Hematopoietic multipotent progenitor cell (in vitro differentiated cells): ENCODE measurements at places on chromosomes 5 and 9.

- no peak for DNase-seq
Measured at GRCh38 chr5:170630226-170630625, 126.4 kb downstream of the KCNIP1 start.

- DNase-seq, result no peak
Measured at GRCh38 chr5:139132515-139132914, 65.7 kb downstream of the SIL1 start.

DNA sequence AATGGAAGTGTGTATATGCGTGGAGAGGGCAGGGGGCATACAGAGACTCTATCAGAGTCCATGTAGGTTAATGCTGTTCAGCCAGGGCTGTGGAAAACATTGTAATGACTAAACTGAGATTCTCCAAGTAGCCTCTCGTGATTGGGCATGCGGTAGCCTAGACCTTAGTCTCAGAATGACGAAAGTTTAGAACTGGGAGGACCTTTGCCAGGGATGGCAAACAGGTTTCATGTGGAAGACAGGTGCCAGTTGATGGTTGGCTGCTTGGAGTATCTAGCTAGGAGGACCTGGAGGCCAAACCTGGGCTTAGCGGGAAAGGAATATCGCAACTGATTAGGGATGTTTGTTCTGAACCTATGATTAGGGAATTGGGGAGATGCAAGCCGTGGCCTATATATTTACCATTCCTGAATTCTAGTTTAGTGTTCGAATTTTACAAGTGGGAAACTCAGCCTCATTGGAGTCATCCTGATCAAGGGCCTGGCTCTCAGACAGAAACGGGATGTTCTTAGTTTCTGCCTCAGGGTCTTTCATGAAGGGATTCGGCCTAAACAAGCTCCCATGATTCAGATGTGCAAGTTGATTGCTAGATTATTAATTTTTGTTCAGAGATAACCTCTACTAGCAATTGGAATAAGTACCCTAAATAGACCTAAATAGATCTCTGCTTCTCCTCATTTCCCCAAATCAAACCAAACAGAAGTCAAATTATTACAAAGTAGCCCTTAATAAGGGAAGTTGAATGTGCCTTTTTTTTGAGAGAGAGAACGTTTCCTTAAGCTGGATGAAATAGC is 26.8 kb upstream of the TJP2 start:
- DNase-seq, result no peak

DNA sequence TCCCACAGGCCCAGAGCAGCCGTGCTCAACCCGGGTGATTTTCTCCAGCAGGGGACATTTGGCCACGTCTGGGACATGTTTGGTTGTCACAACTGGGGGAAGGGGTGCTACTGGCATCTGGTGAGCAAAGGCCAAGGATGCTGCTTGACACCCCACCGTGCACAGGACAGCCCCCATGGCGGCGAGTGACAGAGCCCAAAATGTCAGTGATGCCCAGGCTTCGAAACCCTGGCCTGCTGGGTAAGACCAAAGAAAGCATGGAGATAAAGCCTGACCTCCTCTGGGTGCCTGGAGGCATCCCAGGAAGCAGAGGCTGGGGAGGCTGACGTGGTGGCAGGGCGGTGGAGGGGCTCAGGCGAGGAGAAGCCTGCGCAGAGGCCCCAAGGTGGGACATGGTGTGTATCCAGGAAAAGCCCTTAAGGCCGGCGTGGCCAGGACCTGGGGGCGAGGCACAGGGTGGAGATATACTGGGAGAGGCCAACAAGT is 66.4 kb downstream of the ZNF354C start:
- DNase-seq, result no peak

GRCh38 chr5:33937707-33938506 is 1.7 kb downstream of the RXFP3 start:
- no peak for DNase-seq

DNA sequence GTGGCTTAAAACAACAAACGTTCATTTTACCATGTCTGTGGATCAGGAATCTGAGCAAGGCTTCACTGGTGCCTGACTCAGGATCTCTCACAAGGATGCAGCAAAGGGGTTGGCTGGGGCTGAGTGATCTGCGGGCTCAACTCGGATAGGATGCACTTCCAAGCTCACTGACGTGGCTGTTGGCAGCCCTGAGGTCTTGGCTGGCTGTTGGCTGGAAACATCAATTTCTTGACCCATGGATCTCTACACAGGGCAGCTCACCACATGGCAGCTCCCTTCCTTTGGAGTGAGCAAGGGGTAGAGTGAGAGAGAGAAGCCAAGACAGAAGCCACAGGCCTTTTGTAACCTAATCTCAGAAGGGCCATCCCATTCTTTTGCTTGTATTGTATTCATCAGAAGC is 202.1 kb downstream of the NXNL2 start:
- DNase-seq, result no peak

DNA sequence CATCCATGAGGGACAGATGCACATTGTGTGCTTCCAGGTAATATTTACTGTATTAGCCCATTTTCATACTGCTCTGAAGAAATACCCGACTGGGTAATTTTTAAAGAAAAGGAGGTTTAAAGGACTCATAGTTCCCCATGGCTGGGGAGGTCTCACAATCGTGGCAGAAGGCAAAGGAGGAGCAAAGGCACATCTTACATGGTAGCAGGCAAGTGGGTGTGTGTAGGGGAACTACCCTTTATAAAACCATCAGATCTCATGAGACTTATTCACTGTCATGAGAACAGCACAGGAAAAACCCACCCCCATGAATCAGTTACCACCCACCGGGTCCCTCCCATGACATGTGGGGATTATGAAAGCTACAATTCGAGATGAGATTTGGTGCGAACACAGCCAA is 148.8 kb upstream of the FBXL17 start:
- DNase-seq, result no peak

- no peak for DNase-seq
Measured at GRCh38 chr5:110817459-110817858, 78.7 kb downstream of the SLC25A46 start.

DNA sequence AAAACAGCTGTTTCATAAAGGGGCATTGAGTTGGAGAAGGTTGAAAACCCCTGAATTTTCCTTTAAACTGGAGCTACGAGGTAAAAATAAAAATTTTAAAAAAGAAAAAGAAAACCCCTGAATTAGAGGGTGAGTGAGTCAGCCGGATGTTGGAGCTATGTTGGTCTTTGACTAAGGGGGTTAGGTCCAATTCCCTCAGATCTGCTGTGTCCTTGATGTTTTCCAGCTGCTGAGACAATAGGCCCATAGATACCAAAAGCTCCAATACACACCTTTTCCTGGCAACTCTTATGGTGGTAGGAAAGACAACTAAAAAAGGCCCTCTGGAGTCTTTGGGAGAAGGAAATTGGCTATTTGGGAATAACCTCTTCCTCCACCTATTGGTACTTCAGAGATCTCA is 79.4 kb upstream of the SAP30L start:
- DNase-seq, result no peak

DNA sequence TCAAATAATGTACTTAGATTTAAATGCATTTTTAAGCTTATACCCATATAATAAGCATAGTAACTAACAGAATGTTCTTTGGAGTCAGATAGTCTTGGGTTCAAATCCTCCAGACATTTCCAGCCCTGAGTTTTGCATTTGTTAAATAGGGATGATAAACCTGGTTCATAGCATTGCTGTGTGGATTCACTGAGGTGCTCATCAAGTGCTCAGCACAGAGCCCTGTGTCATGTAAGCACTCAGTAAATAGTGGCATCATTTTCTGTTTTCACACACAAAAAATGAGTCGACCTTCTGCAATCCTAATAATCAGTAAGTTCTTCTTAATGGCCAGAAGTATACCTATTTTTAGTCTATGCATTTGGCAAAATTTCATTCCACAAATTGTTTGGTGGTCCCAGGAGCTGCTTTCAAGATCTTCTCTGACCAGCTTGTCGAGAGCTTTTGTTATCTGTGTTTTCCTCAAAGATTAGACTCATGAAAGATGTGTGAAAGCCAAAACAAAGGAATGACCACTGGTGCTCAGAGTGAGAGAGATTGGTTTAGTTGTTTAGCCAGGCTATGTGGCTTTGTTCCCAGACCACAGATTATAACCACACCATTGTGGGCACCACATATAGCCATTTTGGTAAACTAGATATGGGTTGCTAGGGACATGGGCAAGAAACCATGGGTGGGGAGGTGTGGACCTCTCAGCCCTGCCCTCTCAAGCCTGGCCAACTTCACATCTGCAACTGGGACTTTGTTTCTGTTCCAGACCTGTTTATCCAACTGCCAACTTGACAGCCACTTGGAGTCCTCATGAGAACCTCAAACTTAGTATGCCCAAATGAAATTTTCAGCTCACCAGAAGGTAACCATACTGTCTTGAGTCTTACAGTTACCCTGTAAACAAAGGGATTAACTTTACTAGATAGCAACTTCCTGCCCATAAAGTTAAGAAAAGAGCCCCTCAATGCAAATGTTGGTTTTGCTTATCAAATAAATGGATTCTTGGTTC is 45.0 kb downstream of the DOCK8 start:
- DNase-seq, result no peak

DNA sequence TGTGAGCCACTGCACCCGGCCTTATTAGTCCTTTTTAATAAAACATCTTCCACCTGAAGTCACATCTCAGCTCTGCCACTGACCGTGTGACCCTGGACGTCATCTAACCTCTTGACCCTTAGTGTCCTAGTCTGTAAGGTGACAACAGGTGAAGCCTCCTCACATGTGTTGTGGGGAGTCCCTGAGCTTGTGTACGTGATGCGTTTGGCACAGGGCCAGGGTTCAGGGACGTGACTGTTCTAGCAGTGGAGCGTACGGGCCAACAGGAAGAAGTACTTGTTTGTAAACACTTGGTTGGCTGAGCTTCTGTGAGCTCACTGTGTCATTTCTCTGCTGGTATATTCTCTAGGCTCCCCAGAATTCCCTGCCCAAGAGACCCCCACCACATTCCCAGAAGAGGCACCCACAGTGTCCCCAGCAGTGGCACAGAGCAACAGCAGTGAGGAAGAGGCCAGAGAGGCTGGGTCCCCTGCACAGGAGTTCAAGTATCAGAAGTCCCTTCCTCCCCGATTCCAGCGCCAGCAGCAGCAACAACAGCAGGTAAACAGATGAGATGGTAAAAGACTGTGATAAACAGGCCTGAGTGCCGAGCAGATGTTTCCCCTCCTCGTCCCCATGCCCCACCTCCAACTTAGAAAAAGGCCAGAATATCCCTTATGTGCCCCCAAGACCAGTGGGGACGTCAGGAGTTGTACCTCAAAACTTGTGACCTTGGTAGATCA is 35.3 kb upstream of the POMT1 start:
- no peak for DNase-seq

- no peak for DNase-seq
Measured at GRCh38 chr5:172009536-172010270, 3.3 kb upstream of the FBXW11 start.

DNA sequence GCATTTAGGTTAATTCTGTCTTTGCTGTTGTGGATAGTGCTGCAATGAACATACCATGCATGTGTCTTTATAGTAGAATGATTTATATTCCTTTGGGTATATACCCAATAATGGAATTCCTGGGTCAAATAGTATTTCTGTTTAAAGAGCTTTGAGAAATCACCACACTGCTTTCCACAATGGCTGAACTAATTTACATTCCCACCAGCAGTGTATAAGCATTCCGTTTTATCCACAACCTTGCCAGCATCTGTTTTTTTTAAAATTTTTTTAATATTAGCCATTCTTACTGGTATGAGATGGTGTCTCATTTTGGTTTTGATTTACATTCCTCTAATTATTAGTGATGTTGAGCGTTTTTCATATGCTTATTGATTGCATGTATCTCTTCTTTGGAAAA is 15.5 kb upstream of the TARS1 start:
- DNase-seq, result no peak

DNA sequence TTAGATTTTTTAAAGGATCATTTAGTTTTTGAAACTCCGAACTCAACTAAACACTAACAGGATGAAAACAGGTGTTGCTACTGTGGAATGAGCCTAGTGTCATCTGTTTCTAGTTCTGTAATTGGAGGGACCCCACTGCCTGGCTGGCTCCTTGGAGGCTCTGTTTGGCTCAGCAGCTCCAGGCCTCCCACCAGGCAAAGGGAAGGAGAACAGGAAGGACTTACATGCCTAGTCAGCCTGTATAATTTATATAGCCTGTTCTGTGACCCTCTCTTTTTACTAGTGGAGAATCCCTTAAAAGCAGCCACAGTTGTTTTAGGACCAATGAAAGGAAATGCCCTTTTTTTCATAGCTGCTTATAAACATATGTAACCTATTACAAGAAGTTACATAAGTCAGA is 21.1 kb upstream of the C5orf24 start:
- no peak for DNase-seq

GRCh38 chr5:43603344-43604217 is 601 bp downstream of the NNT start:
- DNase-seq, result peak; percentile 91

DNA sequence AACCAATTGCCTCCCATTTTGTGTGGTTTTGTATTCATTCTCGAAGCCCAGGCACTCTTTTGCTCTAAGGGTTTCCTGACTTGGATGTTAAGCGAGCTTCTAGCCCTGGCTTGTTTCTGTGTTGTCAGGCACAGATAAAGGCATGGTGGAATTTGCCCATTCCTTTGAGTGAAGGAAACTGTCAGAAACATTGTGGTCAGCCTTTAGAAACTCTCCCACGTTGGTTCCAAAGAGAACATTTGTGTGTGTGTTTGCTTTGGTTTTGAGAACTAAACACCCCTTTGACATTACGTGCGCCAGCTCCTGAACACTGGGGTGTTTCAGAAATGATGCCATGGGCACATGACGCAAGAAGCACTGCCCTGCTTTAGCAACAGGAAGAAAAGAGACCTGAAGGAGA is 320.9 kb downstream of the NTRK2 start:
- DNase-seq, result no peak

DNA sequence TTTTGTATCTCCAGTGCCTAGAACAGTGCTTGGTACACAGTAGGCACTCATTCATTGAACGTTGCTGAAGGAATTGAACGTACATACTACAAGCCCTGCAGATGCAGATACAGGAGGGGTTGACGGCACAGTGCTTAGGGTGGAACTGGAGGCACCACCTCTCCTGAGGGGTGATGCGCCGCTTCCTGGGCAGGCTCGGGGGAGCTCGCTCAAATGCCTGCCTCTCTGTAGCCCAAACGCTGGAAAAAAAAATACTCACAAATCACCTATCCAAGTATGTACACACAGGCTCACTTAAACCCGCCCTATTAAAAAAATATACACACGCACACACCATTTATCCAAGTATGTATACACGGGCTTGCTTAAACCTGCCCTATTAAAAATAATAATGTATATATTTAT is 536 bp upstream of the COMMD10 start:
- peak; percentile 35 for DNase-seq

DNA sequence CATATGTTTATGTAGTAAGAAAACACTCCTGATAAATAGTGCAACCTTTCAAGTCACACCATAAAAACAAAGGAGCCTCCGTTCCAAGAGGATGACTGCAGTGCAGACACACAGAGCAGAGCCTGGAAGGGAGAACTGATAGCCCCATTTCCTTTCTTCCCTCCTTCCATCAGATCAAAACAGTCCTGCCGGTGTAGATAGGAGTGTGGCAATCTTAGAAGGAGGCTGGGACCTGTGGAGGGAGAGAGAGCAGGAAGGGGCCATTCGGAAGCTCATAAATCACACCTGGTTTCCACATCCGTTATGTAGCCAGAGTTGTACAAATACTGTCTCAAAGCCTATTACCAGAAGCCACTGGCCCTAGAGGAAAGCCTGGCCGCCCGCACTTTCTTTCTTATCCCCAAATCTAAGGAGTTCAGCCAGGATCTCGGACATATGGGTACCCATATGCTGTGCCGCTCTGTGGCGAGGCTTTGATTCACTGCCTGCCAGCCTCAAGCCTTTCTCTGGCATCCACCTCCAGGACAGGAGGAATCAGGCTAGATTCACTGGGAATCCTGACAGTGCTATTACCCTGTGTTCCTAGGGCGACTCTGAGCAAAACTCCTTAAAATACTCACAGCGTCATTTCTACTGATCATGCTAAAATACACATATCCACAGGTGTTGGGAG is 26.9 kb downstream of the DAP start:
- peak; percentile 45 for DNase-seq
